ENCODE measurements at places on chromosomes 5 and 9.
A peak's percentile ranks its signal among the peaks of the same experiment; 100 is the strongest.

DNA sequence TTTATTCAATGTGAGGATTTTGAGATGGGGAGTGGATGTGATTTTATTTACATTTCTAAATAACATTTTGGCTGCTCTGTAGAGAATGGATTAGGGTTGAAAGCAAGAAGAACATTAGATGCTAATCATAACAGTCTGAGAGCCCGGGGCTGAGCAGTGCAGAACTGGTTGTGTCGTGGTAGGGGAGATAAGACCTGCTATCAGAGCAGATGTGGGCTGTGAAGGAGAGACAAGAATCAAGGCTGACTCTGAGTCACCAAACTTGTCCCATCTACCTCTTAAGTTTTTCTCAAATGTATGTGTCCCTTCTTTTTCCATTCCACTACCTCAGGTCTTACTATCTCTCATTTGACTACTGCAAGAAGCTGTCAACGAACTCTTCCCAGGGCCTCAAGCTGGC, 35.4 kb upstream of the SLC28A3 start:
- DNase-seq = no peak

DNA sequence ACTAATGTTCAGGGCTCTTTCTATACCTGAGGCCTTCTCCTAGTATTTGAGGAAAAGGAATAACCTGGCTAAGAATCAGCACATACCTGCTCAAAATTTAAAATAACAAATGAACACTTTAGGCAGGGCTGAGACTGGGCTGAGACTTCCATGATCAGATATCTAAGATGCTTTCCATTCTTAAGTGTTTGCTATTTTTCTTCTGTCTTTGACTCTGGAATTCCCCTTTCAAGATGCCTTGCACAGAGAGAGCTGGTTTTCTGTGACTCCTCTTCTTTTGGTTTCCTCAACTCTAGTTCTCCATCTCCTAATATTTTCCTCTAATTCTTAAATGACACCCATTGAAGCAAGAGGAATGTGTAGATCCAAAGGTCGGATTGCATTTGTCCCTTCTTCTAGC, 61.1 kb downstream of the DPYSL3 start:
- no peak for DNase-seq

DNA sequence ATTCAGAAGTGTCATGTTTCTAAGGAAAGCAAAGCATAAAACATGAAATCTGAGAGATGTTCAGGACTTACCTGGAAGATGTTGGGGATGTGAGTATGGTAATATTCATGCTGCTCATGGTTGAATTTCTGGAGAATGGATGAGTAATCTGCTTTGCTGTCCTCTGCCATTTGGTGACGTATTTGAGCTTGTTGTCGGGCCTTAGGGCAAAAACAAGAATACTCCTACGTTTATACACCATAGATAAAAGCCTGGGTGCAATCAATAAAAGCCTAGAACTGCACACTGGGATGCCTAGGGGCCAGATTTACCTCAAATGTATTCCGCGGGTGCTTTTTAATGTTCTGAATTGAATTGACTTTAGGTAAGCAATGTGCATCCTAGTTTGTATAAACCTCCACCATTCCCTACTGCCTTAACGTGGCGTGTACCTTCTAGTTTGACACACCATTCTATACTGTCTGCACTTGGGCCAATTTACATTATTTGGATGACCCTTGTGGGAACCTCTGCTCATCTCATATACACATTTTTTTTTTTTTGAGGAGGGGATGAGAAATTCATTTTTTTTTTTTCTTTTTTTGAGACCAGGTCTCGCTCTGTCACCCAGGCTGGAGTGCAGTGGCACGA, 94.4 kb downstream of the USP20 start:
- DNase-seq = no peak

GRCh38 chr9:127973169-127974000, 7.4 kb downstream of the EEIG1 start:
- DNase-seq = no peak

DNA sequence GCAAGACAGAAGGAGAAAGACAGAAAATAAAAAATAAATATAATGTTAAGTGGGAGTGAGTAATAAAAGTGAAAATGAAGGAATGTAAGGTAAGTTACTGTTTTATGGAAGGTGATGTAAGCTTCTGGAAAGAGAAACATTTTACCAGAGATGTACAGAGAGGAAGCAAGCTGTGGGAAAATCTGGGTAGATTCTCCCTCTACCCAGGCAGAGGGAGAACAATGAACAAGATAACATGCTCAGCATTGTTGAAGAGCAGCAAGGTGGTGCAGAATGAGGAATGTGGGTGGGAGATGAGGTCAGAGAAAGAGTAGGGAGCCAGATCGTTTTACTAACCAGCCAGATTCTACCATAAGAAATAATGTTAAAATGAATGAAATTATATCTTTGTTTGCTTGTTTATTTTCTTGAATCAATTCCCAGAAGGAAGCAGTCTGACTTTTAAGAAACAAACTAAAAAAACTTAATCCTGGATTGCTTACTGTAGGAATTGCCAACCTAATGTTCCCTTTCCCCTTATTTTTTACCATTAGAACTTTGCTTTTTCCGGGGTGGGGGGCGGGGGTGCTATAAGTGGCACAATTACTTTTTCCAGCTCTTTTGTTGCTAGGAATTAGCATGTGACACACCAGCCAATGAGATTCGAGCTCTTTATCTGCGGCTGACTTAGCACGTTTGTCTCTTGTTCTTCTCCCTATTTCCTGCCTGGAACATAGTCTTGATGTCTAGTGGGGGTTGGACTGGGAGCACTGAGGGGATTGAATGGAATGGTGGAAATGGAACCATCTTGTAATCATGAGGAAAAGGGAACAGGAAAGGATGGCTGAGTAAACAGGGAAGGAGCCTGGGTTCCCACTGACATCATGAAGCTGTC, 356.7 kb downstream of the TMEM167A start:
- no peak for DNase-seq

- no peak for DNase-seq
Measured at GRCh38 chr5:175123542-175123941, 320.4 kb downstream of the DRD1 start.

DNA sequence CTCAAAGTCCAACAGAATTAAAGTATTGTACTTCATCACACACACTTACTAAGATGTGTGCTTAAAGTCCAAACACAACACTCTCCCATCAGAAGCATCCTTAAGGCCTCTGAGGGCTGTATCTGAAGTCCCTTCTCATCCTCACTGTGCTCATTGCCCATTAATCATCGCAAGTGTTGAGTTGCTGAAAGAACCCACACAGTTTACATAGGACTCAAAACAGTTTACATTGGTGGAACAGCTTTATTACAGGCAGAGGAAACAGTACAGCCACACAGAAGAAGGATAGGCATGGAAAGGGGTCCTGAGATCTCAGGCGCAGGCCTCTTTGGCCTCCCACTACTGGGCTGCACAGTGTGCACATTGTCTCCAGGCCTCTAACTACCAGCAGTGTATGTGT, 113.4 kb downstream of the CMYA5 start:
- DNase-seq = no peak

DNA sequence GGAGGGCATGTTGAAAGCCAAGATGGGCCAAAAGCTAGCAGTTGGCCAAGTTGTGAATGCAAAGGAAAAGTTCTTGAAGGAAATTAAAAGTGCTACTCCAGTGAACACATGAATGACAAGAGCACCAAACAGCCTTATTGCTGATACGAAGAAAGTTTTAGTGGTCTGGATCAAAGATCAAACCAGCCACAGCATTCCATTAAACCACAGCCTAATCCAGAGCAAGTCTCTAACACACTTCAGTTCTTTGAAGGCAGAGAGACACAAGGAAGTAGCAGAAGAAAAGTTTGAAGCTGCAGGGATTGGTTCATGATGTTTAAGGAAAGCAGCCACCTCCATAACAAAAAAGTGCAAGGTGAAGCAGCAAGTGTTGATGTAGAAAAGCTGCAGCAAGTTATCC, 71.6 kb downstream of the ERCC6L2 start:
- no peak for DNase-seq

- DNase-seq = no peak
Measured at GRCh38 chr9:18504707-18505106, 30.8 kb downstream of the ADAMTSL1 start.

DNA sequence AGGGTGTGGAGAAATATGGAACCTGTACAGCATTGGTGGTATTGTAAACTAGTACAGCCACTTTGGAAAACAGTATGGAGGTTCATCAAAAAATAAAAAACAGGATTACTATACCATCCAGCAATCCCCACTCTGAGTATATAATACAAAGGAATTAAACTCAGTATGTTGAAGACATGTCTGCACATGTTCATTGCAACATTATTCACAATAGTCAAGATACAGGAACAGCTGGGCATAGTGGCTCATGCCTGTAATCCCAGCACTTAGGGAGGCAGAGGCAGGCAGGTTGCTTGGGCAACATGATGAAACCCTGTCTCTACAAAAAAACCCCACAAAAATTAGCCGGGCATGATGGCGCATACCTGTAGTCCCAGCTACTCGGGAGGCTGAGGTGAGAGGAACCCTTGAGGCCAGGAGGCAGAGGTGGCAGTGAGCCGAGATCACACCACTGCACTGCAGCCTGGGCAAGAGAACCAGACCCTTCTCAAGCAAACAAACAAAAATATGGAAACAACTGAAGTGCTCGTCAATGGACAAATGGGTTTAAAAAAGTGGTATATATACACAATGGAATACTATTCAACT, 63.6 kb downstream of the TMEM174 start:
- DNase-seq = no peak

DNA sequence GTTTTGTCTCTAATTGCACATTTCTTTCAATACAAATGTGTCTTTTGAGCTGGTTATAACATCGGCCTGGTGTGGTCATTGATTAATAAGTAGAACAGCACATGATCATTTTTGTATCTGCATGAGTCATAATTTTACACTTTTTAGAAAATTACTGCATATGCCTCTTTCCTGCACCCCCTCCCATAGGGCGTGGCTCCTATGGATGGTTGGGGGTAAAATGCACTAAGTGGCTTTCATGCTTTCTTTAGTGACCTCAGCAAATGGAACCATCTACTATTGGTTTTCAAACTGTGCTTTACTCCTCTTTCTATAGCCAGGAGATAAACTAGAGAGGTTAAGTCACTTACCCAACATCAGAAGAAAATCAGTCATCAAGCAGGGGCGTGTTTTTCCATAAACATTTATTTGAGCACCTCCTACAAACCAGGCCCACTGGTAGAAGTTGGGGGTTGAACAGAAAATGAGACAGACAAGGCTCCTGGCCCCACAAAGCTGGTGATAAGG, 3.8 kb downstream of the ANXA6 start:
- DNase-seq = peak; percentile 72

GRCh38 chr5:83777856-83778255, 57.2 kb upstream of the HAPLN1 start:
- no peak for DNase-seq

DNA sequence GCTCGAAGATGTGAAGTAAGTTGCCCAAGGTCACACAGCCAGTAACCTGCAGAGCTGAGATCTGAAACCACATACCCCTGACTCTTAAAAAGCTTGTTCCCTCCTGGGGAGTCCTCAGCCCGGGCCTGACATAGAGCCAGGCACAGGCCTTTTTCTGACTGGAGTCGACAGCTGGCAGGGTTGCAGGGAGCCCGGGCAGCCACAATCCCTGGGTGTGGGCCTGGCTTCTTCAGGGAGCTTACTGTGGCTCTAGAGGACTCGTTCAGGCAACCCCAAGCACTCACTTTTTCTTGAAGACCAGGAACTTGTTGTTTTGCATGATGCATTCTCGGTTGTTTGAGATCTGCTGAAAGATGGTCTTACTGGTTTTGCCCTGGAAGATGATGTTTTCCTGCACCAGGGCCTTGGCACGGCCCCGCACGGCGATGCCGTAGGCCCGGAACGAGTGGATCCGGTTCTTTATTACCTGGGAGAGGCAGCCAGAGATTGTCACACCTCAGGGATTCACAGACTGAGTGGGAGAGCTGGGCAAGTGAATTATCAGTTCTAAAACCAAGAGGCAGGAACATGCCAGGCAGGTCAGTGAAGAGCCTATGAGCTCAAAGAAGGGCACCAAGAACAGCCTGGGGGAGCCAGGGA, 30.0 kb downstream of the POLR1E start:
- no peak for DNase-seq

DNA sequence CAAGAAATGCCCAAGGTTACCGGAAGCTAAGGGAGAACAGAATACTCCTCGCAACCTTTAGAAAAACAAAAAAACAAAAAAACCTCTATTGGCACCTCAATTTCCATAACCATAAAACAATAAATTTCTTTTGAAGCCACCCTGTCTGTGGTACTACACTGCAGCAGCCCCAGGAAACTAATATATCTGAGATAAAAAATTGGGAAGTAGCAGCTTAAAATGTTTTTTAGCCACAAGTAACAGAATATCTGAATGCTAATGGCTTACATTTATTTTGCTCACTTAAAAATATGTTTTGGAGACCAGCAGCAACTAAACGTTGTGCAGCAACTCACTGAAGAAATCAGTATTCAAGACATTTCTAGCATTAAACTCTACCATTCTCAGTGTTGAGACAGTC, 969.6 kb downstream of the DNAH5 start:
- no peak for DNase-seq

GRCh38 chr5:32027093-32027716, 146.9 kb downstream of the GOLPH3 start:
- DNase-seq = no peak

GRCh38 chr5:26847041-26847736, 191.2 kb downstream of the CDH9 start:
- no peak for DNase-seq

DNA sequence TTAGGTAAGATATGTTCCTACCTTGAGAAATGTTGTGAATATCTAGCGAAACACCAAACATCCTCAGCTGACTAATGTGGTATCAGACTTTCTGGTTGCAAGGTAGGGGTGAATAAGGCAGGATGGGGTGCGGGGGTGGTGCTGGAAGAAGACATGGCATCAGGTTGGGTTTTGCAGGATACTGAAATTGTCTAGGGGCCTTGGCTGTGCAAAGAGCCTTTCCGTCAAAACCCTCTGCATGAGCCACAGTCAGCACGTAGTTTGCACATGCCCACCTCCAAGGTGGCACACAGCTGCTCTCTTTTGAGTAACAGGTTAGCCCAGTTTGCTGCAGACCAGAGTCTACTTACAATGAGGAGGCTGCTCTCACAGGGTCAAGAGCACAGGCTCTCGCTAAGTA, 42.0 kb downstream of the SFXN1 start:
- no peak for DNase-seq

- no peak for DNase-seq
Measured at GRCh38 chr9:6351737-6352136, 23.6 kb downstream of the TPD52L3 start.

DNA sequence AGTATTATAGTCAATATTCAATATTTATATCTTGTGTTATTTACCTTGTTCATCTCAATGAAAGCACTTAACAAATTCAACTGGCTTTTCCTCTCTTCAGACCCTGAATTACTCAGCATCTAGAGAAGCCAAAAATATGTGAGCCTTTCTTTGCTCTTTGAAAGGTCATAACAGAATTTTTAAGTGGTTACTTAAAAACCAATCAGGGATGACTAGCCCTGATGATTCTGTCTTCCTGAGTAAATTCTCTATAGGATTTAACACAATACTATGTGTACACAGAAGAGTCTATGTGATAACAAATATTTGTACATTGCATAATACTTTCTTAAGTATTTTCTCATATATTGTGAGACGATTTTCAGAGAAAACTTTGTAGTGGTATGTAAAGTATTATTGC, 546.3 kb downstream of the MAT2B start:
- DNase-seq = no peak

Data from stimulated activated naive CD8-positive, alpha-beta T cell treated with anti-CD3 and anti-CD28 coated beads, Interleukin-15, amount 100 ng/mL, for 72 hours (primary cell).